Upper lobe of right lung (tissue), 1 donor: ENCODE measurements at places on chromosomes 12 and 14. TPM values are rescaled to one million over a fixed set of nuclear protein-coding genes. Genes with fewer than 3 reads are reported as not detected.

DNA sequence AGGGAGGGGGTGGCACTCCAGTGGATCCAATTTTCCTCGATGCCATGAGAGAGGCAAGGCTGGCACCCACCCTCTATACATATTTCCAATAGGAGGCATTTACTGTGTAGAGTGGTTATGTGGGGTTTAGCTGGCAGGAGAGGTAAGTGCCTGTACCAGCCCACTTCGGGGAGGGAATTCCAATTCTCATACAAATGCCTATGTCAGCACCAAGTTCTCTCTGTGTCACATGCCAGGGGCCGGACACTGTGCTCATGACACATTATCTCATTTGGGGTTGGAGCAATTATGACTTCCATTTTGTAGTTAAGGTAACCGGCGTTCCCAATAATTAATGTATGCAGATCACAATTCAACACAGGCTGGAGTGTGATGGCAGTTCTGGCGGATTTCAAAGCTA lies 284.3 kb downstream of the KSR2 start:
- DNase-seq: no peak

DNA sequence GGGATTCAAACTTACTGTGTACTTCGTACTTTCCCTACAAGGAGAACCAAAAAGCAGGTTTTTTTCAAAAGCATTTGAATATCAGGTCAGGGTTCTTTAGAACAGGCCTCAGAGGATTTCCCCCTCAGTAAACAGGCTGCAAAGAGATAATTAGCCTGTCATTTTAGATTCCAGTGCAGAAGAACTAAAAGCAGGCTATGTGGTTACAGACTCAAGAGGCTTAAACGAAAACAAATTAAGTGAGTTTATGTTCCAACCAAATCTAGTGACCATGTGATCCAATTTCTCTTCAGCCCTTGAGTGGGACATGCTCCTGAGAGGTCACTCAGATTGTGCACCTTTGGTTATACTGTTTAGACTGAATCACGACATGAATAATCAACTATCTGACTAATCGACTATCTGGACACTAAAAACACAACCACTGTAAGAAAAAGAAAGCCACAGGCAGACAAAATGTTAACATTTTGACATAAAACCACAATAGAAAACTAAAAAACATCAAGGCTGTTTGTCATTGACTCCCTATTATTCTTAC lies 4.5 kb downstream of the TMED8 start:
- no peak for DNase-seq

DNA sequence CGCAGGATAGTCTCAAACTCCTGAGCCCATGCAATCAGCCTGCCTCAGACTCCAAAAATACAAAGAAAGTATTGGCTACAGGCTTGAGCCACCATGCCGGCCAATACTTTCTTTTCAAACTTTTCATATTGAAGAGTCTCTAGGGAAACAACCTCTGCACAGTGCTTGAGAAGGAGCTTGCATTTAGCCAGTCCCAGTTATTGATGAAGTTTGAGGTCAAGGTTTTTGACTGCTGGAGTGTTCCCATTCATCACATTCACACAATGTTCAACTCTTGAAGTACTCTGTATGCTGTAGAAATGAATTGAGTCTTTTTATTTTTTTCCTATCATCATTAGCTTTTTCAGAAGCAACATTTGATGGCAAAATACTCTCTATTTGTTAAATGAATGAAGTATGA lies 355.8 kb upstream of the E2F7 start:
- no peak for DNase-seq

DNA sequence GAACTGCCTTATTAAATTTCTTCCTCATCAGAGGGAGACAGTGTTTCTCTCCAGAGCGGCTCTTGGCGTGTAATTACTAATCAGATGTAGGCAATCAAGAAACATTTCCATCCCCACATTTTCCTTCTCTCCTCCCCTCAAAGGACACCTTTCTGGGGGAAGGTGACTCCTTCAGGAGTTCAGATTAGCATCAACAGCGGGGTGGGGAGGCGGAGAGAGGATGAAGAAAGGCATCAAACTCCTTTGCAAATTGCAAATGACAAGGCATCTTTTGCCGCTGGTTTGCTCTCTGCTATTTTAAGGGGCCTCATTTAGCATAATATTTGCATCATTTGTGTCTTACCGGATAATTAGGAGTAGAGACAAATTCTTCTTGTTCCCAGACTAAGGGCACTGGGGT lies 231.7 kb upstream of the SRRM4 start:
- DNase-seq: no peak

DNA sequence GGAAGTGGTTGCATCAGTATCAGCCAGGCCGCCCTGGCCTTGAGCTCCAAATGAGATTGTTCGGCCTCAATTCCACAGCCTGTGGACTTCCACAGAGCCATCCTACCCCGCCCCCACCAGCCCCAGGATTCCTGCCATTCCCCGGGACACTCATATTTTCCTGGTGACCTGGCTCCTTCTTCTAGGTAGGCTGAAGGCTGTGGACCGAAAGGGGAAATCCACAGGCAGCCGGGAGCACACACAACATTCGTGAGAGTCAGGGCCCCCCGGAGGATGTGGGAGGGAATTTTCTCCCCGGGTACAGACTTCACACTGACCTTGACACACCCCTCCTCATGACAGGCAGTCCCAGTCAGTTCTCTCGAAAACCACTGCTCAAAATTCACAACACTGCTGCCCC lies 39.9 kb downstream of the RIN3 start:
- DNase-seq: no peak

- DNase-seq: no peak
Observed at GRCh38 chr14:85535321-85535720, 5.4 kb downstream of the FLRT2 start.

DNA sequence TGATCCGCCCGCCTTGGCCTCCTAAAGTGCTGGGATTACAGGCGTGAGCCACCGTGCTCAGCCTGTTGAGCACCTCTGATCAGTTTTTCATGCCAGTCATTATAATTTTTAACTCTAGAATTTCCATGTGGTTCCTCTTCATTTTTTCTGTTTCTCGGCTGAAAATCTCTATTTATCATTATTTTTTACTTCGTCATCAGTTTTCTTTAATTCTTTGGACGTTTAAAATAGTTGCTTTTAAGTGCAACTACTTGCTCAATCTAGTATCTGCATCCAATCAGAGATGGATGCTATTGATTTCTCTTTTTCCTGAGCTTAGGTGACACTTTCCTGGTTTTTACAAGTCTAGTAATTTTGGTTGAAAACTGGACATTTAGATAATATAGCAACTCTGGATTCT lies 16.8 kb downstream of the MAPKAPK5 start:
- no peak for DNase-seq

DNA sequence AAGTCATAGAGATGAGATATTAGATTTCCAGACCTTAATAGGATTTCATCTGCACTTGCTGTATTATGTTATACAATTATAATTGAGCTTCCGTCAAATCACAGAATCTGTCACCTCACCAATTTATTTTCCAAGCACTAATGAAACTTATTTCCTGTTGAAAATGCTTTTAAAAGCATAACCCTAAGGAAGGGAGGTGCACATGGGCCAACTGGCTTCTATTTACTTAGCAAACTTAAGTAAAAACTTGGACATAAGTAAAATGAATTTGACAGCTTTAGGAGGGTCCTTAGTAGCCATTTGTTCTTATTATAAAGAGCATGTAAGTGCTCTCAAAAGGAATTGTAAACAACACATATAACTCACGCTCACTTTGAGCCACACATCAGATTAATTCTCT lies 462.2 kb upstream of the TMPO start:
- DNase-seq: no peak

Gene ADAMTS20
- not detected for total RNA-seq

Gene RASSF9
- 7.9 TPM for total RNA-seq

Gene RILPL2
- total RNA-seq: 15.1 TPM

Gene PAX9
- total RNA-seq: 0.78 TPM

Gene OR2AP1
- total RNA-seq: not detected

Gene CLSTN3
- 48.2 TPM for total RNA-seq

Gene MVK
- total RNA-seq: 27.3 TPM

Gene SUPT16H
- 48.8 TPM for total RNA-seq

Gene CLEC9A
- total RNA-seq: 0.43 TPM
